Stimulated activated CD4-positive, alpha-beta T cell treated with anti-CD3 and anti-CD28 coated beads, Interleukin-1b, Interleukin-23, amount 100 ng/mL, for 1 hour (primary cell): ENCODE measurements at places on chromosomes 6 and 20.

DNA sequence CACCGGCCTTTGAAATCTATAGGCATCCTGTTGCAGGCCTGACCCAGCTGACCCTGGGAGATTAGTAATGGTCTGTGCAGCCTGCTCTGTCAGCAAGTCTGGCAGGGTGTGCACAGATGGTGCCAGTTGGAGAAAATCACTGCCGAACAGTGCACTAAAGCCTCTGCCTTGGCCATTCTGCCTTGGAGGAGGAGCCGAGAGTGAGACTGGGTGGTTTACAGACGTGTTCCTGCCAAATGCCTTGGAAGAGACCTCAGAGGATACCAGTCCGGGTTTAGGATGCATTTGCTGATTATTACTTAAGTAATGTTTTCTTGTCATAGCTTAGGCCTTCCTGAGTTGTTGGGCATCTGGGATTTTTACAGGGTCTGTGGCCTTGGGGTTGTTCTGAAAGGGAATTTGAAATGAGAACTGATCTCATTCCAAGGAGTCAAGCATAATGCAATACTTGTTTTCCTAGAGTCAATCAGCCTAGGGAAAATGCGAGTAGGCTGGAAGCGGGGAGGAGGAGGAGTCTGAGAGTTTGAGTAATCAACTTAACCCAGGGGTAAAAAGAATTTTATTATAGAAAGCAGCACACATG, 292.1 kb downstream of the SOX4 start:
- no peak for DNase-seq

DNA sequence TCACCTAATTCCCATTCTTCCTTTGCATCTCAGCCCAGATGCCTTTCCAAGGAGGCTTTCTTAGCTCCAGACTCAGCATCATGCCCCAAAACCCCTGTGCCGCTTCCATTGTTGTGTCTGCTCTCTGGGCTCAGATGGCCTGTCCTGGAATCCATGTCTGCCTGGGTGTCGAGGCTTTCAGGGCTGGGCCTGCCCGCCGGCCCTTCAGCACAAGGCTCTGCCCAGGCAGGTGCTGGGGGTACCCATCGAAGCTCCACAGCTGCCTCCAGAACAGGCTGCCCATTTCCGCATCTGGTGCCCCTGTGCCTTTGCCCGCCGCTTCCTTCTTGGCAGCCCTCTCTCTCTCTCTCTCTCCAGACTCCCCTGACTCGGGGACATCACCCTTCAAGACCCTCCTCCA, 1.2 kb downstream of the CPXM1 start:
- no peak for DNase-seq

DNA sequence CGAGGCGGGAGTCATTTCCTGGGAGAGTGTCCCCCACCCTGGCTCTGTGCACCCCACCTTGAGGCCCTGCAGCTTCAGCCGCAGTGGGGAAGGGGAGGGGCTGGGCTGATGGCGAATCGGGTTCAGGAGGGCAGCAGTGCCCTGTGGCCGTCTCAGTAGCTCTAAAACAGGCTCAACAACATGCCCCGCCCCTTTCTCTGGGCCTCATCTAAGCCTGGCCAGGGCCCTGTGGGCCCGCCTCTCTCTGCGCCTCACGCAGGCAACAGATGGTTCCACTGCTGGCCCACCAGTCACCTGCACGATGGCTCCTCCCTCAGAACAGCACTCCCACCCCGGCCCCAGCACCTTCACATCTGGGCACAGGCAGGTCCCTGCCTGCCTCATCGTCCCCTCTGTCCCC, 30.2 kb downstream of the CHRNA4 start:
- DNase-seq, result no peak

DNA sequence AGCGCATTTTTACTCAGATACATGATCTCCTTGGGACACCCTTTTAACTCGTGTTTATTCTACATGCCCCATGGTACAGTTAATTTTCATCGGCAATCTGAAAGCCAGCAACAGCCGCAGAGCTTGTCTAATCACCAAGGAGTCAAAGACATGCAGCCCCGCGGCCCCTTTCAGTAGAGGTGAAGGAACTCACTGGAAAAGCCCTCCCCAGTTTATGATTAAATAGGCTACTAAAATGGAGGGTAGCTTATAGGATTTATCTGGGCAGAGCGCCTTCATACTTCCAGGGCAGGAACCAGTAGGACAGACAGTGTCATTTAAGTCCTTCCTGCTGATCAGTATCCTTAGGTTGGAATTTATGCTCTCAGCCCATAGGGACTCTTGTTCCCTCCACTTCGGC, 83.5 kb downstream of the DHX35 start:
- no peak for DNase-seq

DNA sequence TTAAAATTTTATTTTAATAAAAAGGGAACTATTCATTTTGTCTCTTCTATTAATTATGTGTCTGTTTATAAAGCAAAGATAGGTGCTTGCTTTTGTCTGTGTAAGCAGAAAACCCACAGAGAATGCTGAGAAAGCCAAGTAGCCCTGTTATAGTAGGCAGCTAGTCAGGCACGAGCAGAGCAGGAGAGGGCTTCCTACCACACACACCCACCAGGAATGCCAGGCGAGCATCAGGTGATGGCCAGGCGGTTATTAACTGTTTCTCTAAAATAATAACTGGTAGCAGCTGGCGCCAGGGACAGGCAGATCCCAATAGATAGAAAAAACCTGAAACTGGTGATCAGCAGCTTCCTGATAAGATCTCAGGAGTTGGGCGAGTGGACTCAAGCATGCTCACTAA, 15.7 kb downstream of the C6orf15 start:
- DNase-seq, result no peak

DNA sequence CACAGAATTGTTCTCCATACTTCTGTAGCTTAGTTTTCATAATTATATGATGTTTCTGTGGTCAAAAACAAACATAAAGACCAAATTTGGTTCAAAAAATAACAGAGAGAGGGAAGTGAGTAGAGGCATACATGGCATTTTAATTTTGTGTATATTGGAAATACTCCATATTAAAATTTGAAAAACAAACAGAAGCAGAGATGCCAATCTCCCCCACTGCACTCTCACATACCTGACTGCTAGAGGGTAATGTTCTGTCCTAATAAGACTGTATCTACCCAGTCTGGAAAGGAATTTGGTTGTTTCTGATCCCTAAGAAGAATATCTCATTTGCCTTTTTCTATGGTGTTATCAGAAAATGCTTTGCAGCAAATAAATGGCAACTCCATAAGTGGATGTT, 959.0 kb upstream of the FLRT3 start:
- no peak for DNase-seq

- no peak for DNase-seq
These were observed 44.8 kb downstream of the PMEPA1 start for GRCh38 chr20:57664924-57665588.

DNA sequence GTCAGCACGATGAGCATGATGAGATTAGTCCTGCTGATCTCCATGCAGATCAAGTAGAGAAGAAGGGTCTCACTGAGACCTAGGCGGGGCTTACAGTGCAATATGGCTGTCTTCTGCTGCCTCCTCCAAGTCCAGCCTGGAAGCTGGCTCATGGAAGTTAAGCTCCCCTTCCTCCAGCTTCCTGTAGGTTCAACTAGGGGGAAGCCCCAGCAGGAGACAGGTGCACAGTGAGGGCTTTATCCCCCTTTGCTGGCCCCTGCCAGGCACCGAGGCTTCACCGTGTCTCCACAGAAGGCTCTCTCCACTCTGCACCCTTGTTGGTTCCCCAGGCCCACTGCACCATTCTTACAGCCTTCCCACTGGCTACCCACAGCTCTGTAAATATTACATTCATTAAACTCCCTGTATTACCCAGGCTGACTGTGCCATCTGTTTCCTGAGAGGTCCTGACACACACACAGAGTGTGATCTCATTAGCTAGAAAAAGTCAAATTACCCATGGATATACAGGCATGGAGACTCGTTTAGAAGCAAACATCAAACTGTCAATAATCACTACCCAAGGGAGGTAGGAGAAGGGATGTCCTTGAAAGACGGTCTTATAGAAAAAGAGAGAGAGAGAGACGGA, 90.4 kb downstream of the SLC2A10 start:
- DNase-seq, result no peak

DNA sequence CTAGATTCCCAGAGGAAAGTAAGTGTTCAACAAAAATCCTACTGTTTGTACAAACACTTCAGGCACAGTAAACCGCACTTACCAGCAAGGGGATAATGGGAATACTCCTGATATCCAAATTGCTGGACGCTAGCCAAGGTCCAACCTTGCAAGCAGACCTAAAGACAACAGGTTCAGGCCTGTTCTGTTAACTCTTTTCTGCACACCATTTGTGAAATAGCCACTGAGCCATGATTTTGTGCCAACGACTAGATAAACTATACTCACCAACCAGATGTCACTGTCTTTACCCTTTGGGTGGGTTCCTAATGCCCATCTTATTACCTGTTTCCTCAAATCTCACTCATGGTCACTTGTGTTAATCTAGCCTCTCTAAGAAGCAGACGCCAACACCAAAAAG, 43.5 kb downstream of the GOPC start:
- no peak for DNase-seq

DNA sequence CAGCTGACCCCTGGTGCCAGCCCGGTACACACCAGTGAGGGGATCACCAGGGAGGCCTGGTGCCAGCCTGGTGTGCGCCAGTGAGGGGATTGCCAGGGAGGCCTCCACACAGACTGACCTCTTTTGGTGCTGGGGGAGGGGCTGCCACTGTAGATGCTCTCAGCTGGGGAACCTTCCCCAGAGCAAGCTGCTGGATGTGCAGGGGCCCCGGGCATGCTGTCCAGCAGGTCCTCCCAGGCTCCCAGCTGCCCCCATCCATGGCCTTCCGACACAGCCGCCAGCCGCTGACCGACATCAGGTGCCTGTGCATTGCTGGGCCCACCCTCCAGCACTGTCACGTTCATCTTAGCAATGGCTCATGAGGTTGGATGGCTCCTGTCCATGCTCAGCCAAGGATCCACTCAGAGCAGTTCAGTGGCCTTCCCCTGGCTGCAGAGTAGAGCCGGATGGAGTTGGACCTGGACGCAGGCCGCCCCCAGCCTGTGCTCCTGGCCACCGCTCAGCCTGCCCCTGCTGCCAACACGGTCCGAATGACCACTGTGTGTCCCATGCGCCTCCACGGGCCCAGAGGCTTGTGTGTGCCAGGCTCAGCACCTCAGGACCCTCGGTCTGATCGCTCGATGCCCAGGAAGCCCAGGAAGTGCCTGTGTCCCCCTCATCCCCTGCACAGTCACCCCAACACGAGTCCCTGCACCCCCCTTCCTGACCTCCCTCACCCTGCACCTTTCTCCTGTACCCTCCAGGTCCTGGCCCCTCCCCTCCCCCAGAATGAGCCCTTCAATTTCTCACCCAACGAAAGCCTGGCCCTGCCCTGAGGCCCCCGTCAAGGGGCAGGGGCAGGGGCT, 95.7 kb downstream of the YTHDF1 start:
- DNase-seq, result no peak

DNA sequence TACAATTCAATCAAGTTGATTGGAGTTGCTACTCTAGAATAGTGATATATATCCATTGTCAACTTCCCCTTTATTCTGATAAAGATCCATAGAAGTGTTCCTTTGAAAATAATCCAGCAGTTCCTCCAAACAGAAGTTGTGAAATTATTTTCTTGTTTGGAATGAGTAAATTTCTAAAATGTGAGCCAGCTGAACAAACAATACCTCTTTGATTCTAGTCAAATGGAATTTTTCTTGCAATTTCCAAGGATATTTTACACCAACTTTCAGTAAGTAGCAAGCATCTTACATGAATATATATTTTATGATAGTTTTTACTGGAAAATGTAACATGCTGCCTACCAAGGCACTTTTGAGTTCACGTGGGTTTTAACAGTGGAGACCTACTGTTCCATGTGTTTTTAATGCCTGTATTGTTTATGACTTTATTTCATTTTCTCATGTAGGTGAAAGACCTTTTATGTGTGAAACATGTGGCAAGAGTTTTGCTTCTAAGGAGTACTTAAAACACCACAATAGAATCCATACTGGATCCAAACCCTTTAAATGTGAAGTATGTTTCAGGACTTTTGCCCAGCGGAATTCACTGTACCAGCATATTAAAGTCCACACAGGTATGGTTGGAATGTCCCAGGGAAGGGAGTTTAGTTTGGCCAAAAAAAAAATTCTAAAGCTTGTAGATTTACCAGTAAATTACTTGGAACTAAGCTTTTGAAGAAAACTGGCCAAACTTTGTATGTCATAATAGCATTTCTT, 6.5 kb downstream of the GZF1 start:
- no peak for DNase-seq

DNA sequence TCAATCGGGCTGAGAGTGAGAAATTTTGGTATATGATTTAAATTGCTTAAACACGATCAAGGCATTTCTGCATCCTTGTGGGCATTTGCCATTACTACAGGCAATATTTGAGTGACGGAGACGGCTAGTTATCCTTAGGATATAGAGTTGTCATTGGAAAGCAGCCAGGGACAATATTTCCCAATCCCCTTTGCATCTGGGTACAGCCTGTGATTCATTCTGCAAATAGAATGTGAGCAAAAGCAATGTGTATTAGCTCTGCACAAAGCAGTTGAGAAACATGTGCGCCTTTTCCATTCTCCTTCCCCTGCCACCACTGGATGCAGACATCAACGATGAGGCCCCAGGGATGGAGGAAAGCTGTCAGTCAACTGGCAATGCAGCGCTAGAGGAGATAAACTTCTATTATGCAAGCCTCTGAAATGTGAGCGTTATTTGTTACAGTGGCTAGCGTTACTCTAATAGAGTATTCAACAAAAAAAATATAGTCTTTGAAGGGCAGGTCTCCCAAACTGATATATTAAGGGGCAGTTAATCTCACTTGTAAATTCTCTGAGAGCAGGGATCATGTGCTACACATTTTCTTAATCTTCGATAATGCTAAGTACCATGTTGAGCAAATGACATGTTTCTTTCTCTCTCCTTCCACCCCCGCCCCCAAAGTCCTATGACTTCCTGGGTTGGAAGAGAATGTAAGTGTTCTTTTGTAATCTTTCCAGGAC, 37.1 kb upstream of the NCOA3 start:
- DNase-seq, result no peak

DNA sequence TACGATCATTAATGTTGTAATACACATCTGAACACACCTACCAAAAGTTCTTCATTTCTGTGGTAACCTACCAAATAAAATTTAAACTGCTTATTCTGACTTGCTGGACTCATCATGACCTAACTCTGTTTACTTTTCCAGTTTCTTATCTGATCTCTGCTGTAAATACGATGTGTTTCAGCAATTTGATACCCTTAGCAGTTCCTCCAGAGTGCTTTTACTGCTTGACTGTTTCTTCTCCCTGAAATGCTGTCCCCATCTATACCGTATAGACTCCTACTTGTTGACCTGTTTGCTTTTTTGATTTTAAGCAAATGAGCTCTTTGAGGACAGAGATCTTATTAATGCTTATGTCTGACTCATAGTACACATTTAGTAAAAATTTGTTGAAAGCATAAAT, 119.5 kb downstream of the SCAF8 start:
- no peak for DNase-seq

DNA sequence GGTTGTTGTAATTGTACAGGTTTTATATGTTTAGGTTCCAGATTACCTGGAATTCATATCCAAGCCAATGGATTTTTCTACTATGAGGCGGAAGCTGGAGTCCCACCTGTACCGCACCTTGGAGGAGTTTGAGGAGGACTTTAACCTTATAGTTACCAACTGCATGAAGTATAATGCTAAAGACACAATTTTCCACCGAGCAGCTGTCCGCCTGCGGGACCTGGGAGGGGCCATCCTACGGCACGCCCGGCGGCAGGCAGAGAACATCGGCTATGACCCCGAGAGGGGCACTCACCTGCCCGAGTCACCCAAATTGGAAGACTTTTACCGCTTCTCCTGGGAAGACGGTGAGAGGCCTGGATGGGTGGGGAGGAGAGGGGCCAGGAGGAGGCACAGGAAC, 13.6 kb downstream of the BRPF3 start:
- no peak for DNase-seq

- DNase-seq, result no peak
These were observed 13.4 kb downstream of the PHIP start for GRCh38 chr6:79064635-79065034.
